Stimulated activated CD8-positive, alpha-beta memory T cell treated with anti-CD3 and anti-CD28 coated beads, Interleukin-4, amount 100 ng/mL, for 24 hours (primary cell): ENCODE measurements at places on chromosomes 16 and 17.
A peak's percentile ranks its signal among the peaks of the same experiment; 100 is the strongest.

GRCh38 chr16:81659249-81659648, 119.8 kb upstream of the PLCG2 start:
- DNase-seq, result no peak

- no peak for DNase-seq
Observed at GRCh38 chr17:9473711-9474110, 101.9 kb downstream of the STX8 start.

- no peak for DNase-seq
Observed at GRCh38 chr16:74070237-74070636, 226.4 kb upstream of the PSMD7 start.

DNA sequence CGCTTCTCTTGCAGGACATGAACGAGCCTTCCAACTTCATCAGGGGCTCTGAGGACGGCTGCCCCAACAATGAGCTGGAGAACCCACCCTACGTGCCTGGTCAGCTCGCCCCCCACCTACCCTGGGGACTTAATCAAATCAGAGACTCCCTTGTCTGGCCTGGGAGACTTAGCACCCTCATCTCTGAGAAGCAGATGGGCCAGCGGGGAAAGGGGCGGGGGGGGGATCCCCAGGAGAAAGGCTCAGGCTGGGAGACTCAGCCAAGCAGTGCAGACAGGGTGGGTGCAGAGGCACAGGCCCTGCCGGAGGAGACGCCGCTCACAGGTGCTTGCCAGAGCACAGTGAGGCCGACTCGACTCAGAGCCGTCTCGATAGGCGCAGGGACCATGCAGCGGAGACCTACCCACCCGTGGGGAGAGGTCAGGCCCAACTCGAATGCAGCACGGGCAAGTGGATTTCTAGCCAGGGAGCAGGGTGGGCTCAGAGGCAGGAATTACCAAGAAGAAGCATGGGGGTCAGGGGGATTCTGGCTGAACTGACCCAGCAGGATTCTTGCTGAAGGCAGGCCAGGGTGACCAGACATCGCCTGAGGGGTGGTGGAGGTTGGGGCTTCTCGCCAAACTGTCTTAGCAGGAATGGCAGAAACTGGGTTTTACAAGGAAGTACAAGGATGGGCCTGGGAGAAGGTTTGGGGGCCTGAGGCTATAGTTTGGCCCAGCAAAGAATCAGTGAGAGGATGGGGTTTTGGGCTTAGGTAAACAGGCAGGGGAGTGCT, 9.7 kb downstream of the GAA start:
- DNase-seq, result no peak

GRCh38 chr17:78647032-78647431, 69.8 kb upstream of the DNAH17 start:
- DNase-seq, result no peak

- no peak for DNase-seq
Observed at GRCh38 chr17:36899250-36900159, 37.8 kb upstream of the LHX1 start.

DNA sequence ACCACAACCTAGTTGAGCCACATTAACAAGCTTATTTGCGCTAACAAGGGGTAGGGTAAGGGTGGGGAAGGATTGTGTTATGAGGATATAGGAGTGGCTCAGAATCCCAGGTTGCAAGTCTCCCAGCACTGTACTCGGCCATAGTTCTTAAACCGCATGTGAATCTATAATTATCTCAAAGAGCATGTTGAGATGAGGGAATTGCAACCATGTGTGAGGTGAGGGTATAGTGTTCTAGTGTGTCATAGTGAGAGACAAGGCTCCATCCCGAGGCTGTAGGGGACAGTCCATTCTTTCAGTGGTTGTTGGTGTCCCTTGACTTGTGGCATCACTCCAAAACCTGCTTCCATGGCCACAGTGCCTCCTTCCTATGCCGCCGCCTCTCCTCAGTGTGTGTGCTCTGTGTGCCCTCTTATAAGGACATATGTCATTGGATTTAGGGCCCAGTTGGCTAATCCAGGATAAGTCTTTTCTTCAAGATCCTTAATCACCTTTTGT, 22.7 kb upstream of the ATP5MC1 start:
- DNase-seq, result no peak

DNA sequence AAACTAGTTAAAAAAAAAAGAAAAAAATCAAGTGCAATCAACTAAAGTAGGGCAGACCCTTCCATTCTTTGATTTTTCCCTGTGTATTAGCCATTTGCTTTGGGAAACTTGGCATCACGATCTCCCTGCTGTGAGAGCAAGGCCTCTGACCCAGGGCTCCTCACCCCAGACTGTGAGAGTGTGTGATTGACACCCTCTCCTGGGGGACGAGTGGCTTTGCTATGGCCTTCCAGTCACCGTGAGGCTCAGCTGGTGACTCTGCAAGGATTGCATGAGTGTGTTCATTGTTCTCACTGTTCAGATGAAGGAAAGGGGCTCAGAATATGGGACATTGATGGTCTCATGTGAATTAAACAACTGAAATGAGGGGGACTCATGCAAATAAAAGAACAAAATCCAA, 69.0 kb upstream of the BCAR1 start:
- no peak for DNase-seq

DNA sequence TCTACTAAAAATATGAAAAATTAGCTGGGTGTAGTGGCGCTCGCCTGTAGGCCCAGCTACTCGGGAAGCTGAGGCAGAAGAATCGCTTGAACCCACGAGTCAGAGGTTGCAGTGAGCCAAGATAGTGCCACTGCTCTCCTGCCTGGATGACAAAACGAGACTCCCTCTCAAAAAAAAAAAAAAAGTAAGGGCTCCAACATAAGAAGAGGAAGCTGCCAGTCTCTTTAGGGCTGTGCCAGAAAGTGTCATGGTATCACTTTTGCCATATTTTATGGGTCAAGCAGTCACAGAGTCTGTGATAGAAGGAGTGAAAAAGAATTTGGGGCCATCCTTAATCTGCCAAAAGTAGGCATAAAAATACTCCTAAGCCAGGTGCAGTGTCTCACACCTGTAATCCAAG, 1.4 kb upstream of the PIPOX start:
- no peak for DNase-seq

- DNase-seq, result peak; percentile 51
Observed at GRCh38 chr17:42819939-42820535, 4.0 kb downstream of the BECN1 start.

- DNase-seq, result no peak
Observed at GRCh38 chr17:74877592-74878548, 5.1 kb upstream of the FDXR start.

- DNase-seq, result no peak
Observed at GRCh38 chr16:57531635-57532265, 4.6 kb downstream of the CCDC102A start.

GRCh38 chr17:65685110-65685509, 123.7 kb upstream of the AXIN2 start:
- no peak for DNase-seq

- no peak for DNase-seq
Observed at GRCh38 chr16:1789643-1790045, 3.9 kb downstream of the IGFALS start.

DNA sequence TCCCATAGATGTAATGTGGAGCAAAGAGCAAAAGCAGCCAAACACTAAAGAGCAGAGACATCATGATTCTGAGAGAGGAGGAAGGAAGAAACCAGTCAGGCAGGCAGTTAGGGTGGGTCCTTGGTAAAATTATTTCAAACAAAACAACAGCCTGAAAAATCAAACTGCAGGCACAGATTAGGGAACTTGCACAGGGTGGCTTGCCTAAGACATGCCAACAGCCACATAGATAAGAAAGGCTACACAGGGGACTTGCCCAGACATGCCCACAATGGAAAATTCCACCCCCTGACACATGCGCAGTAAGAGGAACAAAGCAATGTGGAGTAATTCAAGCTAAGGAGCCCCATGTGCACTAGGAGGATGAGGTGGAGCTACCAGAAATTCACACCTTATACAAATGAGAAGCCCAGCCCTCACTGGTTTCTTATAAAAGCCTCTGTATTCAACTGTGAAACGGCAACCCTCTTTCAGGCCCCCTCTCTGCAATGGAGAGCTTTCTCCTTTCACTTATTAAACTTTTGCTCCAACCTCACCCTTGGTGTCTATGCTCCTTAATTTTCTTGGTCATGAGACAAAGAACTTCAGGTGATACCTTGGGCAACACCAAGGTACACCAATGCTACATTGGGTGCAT, 7.3 kb upstream of the GAS7 start:
- DNase-seq, result no peak

DNA sequence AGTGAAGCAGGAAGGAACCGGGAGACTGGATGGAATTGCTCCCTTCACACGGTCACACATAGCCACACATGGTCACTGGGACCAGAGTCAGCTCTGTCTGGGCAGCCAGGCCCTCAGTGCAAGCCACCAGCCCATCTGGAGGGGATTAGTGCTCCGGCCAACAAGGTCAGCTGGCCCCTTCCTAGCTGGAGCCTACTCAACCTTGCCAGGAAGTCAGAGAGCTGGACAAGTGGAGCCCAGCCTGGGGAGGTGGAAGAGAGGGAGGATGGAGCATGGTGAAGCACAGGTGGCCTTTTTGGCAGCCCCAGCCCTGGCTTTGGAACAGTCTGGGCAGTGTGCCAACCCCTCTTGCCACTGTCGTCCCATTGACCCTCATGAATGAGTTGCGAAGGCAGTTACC, 3.7 kb upstream of the CACNA1G start:
- no peak for DNase-seq

DNA sequence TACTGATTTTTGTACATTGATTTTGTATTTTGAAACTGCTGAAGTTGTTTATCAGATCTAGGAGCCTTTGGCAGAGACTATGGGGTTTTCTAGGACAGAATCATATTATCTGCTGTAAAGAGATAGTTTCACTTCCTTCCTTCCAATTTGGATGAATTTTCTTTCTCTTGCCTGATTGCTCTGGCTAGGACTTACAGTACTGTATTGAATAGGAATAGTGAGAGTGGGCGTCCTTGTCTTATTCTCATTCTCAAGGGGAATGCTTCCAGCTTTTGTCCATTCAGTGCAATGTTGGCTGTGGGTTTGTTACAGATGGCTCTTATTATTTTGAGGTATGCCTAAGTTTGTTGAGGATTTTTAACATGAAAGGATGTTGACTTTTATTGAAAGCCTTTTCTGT, 290.1 kb downstream of the MAP2K4 start:
- DNase-seq, result no peak

- DNase-seq, result no peak
Observed at GRCh38 chr17:40019140-40019991, 4.1 kb downstream of the CSF3 start.

GRCh38 chr17:82400830-82401229, 17.3 kb upstream of the HEXD start:
- DNase-seq, result peak; percentile 26

DNA sequence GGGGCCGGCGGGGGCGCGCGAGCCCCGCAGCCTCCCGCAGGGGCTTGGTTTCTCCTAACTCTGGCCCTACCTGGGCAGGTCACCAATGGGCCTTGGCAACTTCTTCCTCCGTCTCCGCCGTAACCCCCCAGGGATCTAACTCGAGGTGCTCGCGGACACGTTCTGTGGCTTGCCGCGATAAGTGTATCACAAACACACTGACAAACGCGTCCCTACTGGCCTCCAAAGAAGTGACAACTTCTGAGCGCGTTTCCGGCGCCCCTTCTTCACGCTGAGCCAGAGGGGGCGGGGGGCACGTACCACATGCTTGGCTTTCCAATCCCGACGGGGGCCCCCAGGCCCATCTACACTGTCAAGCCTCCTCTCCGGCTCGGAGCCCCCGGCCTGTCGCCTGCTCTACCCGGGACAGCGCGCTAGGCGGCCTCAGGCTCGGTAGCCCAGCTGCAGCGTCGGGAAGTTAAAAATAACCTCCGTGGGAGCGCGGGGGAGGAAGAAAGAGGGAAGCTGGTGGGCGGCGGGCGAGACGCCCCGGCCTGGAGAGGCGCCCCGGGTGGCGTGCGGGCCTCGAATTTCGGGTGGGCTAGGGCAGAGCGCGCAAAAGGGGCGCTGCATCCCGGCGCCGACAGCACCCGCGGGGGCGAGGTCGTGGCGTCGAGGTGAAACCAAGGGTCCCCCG, 725 bp upstream of the SPHK1 start:
- DNase-seq, result peak; percentile 38

- DNase-seq, result peak; percentile 15
Observed at GRCh38 chr16:67530013-67530939, 1.6 kb downstream of the RIPOR1 start.

GRCh38 chr16:75385507-75386152, 47.7 kb downstream of the CFDP1 start:
- no peak for DNase-seq

GRCh38 chr17:50817838-50818237, 17.5 kb upstream of the WFIKKN2 start:
- DNase-seq, result no peak

GRCh38 chr17:76540381-76541300, 797 bp downstream of the PRCD start:
- DNase-seq, result peak; percentile 16

DNA sequence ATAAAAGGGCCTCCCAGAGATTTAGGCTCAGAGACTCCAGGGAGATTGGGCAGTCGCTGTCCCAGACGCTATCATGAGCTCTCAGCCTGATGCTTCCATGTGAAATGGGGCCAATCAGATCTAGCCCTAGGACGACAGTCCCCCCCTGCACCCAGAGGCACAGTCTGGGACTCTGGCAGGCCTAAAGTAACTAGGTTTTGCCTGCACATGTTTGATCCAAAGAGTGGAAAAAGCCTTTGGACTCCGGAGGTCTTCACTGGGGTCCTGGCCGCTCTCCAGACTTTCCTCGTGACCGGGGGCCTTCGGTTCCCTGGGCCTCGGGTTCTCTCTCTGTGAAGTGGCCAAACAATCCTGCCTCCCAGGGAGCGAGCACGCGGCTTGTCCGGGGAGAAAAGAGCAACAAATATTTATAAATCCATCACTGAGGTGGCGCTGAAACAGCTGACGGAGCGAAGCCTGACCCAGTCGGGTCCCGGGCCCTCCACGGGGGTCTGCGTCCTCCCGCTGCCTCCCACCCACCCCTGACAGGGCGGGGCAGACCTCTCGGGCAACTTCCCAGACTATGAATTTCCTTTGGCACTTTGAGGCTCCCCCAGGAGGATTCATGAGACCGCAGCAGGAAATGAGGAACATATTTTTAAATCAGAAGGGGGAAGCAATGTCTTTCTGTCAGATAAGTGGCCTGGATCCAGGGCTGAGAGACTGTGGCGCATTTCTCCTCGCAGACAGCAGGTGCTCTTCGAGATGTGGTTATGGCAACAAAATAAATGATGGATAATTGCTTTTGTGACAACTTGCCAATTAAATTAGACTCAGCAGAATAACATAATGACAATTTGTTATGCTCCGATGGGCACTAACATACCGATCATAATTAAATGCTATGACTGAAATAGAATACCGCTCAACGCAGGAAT, 38.9 kb downstream of the MRPS23 start:
- DNase-seq, result no peak

DNA sequence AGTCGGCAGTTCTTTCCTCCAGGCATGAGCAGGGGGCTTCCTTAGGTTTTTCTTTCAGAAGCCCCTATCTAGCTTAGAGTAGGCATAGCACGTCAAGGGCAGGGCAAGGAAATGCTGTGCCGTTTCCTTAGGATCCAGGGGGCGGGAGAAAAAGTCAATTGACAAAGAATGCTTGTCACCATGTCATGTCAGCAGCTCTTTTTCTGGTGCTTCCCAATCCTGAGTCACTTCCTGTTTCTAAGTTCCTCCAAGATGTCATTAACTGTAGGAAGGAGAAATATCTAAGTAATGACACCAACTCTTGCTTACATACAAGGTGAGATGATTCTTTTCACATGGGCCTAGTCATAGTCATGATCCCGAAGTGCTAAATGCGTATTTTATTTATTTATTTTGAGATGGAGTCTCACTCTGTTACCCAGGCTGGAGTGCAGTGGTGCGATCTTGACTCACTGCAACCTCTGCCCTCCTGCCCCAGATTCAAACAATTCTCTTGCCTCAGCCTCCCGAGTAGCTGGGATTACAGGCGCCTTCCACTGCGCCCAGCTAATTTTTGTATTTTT, 35.2 kb downstream of the GJC1 start:
- no peak for DNase-seq

- DNase-seq, result no peak
Observed at GRCh38 chr16:80015566-80015965, 415.0 kb upstream of the MAF start.
